ENCODE measurements at places on chromosomes 5 and 9.

DNA sequence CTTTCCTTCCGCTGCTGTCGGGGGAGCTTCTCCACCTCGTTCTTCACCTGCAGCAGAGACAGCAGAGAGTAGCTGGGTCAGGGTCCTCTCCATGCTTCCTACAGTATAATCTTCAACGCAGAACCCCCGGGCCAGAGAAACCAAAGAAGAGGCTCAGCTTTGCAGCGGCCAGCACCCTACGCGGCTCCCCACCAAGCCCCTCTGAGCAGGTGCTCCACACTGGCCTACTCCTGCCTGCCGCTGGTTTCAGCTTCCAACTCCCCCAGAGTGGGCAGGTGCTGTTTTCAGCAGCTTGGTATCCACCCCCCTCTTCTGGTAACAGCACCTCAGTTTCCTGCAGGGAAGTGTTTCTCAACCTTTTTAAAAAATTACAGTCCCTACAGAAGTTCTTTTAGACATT lies 58.3 kb upstream of the FBXW11 start:
- no peak for DNase-seq

DNA sequence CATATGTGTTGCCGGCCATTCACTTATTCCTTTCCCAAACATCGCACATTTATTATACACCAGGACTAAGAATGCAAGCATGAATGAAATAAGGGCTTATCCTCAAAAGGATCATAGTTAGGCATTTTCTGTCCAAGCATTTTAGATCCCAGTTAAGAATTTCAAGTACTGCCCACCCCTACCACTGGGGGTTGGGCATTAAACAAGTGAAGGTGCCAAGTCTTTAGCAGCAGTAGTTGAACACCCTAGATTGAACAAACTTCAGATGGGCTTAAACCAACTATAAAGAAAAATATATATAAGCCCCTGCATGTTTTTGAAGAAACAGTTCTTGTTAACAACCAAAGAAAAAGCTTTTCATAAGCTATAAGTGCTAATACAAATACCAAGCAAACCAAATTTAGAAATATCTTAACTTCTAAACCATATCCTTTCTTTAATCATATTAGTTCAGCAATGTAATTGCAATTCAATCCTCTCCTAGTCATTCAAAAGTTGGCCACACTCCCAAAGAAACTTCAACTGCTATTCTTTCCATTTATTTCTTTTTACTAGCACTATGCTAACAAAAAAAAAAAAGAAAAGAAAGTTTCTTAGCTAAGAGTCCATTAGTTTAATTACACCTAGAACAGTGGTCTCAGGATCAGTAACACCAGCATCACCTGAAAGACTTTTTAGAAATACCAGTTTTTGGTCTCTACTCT lies 149.8 kb downstream of the MLLT3 start:
- DNase-seq, result no peak

- DNase-seq, result no peak
Observed at GRCh38 chr9:86921151-86921923, 26.0 kb downstream of the GAS1 start.

- peak; percentile 80 for DNase-seq
Observed at GRCh38 chr5:10760096-10760920, 726 bp downstream of the DAP start.

GRCh38 chr5:74546796-74547195 lies 93.7 kb downstream of the ENC1 start:
- no peak for DNase-seq

DNA sequence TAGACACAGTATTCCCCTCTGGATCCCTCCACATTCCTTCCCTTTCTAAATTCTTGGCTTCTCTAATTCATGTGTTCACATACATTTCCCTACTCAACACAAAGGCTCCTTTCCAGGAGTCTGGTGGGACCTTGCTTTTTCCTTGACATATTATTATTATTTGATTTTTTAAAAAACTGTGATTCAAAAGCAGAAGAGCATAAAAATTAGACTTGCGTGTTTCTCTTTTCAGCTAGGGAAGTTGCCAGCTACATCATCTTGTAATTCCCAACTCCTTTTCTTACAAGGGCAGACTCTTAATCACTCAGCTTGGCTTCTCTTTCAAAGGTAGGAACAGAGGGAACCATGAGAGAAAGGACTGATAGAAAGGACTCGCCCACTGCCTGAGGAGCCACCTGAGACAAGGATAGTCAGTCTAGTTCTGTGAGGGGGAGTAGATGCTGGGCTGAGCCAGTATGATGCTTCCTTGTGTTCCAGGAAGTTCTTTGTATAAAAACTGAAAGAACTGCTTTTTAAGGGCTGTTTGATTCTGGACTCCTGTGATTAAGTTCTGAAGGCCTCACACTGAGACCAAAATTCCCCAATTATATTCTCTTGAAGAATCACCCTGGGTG lies 51.0 kb upstream of the DPYSL3 start:
- DNase-seq, result no peak

DNA sequence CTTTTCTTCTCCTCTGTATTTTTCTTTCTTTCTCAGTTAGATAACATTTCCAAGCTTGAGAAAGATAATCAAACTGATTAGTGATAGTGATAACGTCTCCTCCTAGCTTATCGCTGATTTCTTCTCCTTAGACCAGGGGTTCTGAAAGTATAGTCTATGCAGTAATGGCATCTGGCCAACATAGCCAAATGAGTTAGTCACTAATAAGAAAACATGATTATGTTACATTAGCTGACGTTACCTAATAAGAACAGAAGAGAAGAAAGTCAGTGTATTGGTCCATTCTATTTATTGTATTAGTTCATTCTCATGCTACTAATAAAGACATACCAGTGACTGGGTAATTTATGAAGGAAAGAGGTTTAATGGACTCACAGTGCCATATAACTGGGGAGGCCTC lies 111.2 kb downstream of the STRBP start:
- DNase-seq, result no peak

GRCh38 chr5:159392871-159393270 lies 62.6 kb upstream of the IL12B start:
- DNase-seq, result no peak

DNA sequence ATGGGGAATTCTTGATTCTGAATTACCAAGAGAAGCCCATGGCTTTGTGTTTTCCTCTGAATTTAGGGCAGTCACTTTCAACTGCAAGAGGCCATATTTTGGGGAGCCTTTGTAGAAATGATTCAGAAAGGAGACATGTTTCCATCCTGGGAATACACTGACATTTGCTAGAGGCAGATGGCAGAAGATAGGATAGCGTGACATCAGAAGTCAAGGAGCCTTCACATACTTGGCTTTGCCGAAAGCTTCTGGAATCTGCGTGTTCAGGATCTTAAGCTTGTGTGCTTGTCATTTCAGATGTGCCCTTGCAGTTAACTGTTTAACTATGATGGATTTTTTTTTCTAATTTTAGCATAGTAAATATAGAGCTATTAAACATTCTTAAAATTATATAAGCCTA lies 296.2 kb downstream of the ARHGEF28 start:
- no peak for DNase-seq

DNA sequence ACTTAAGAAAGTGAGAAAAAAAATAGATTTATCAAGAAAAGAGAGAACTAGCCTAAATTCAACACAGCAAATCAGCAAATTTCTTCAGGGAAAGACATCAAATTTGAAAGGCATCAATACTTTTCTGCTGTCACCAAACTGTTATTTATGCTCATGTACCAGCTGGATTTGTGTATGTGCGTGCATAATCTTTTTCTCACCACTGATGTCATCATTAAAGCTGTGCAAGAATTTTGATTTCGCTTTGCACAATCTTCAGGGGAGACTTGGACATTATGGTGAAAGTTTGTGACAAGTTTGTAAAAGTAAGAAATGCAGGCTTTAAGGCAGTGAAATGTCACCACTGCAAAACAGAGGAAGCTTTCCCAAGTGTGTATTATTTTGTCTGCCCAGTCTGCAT lies 215.4 kb downstream of the SLF1 start:
- no peak for DNase-seq

DNA sequence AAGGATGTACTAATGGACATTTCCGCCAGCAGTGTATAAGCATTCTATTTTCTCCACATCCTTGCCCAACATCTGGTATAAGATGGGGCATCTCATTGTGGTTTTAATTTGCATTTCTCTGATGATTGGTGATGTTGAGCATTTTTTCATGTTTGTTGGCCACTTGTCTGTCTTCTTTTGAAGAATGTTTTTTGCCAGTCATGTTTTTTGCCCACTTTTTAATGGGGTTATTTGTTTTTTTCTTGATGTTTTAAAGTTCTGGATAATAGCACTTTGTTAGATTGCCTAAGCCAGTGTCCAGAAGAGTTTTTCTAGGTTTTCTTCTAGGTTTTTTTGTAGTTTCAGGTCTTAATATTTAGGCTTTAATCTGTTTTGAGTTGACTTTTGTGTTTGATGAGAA lies 31.7 kb downstream of the RAD23B start:
- no peak for DNase-seq

DNA sequence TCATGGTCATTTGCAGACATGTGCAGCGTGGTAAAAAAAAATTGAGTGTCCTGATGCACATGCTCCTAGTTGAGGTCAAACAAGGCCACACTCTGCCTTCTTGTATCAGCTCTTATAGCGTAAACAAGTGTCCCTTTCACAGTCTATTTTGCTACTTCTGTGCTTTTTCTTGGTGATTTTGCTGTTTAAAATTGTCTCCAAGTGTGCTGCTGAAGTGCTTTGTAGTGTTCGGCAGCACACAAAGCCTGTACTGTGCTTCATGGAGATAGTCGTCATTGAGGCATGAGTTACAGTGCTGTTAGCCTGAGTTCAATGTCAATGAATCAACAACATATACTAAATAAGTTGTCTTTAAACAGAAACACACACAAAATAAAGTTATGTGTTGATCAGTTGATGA lies 690.4 kb upstream of the MEF2C start:
- DNase-seq, result no peak

GRCh38 chr5:94872526-94872925 lies 254.1 kb downstream of the SLF1 start:
- no peak for DNase-seq

DNA sequence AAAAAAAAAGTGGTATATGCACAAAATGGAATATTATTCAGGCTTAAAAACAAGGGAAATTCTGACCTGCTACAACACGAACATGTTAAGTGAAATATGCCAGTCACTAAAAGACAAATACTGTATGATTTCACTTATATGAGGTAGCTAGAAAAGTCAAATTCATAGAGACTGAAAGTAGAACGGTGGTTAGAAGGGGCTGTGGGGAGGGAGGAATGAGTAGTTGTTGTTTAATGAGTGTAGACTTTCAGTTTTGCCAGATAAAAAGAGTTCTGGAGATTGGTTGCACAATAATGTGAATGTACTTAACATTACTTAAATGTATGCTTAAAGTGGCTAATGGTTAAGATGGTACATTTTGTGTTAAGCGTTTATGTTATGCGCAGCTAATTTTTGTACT lies 79.5 kb upstream of the IL12B start:
- no peak for DNase-seq

- no peak for DNase-seq
Observed at GRCh38 chr5:108858959-108859358, 111.3 kb downstream of the FER start.

DNA sequence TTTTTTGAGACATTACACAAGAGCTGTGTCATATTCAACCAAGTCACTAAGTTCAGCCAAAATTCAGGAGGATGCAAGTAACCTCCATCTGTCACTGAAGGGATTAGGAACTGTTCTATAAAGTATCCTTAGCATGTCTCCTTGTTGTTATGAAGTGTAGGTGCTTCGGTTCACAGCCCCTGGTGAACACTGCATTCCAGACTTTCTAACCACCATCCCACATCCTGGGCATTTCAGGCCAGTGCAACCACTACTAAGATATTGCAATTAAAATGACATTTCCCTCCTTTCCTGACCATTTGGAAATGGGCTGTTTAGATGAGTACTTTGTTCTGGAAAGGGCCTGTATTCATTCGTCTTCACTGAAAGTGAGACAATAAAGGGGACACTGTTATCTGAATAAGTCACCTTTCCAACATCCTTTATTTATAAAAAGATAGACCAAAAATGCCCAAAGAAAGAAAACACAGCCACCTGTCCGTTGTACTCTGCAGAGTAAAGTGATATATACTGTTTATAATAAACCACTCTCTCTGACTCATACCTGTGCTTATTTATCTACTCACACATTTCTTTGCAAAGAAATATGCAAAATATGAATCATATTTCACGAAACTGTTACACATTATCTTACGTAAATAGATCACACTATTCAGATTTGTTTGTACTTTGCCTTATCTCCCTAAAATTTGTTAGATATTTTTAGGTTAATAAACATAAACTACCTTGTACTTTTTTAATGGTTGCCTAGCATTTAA lies 861.9 kb downstream of the CDH18 start:
- DNase-seq, result no peak

- DNase-seq, result no peak
Observed at GRCh38 chr9:97511655-97512427, 10.4 kb downstream of the TMOD1 start.

DNA sequence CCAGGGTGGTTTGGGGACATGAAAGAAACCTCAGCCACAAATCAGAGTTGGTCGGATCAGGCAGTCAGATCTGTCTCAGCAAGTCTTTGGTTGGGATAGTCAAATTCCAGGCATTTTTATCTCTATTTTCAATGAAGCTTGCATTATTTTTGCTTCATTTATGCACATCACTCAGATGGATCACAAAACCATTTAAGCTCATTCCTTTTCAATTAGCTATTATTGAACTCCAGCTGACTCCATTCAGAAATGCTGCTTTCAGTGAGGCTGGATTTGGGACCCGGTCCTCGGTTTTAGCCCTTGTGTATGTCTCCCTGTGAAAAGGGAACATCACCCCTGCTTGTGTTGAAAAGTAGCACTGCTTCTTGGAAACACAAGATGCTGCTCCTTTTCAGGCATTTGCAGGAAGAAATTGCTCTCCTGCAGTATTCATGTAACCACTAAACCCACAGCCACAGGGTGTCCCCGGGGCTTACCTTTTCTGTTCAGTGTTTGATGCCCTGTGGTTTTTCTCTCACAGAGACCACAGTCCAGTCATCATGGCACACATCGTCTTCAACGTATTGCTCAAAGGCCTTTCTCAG lies 232.9 kb downstream of the NFIB start:
- DNase-seq, result no peak

- no peak for DNase-seq
Observed at GRCh38 chr5:159097784-159098602, 1.7 kb downstream of the EBF1 start.

- DNase-seq, result peak; percentile 74
Observed at GRCh38 chr5:982377-983237, 26.0 kb upstream of the NKD2 start.

- no peak for DNase-seq
Observed at GRCh38 chr5:28542987-28543386, 1504.6 kb upstream of the CDH9 start.

DNA sequence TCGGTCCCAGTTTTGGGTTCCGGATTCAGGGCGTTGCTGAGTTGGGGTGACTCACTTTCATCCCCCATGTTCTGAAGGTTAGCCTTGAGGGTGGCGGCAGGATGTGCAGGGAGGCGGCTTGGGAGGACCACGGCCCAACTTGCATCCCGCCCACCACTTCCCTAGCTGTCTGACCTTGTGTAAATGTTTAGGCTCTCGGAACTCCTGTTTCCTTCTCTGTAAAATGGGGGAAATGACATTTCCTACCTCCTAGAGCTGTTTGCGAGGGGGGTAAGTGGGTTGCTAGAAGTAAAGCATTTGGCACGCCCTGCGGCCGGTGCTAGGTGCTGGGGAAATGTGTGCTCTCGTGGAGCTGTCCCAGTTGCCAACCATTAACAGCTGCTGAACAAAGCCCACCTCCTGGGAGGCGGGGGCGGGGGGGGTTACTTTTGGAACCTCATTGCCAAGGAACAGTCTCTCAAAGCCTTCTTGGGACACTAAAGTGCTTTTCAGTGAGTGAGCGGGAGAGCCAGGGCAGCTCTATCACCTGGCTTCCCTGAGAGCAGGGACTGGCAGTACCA lies 27.5 kb downstream of the PTGES2 start:
- DNase-seq, result no peak

GRCh38 chr9:121283080-121283398 lies 15.1 kb downstream of the GSN start:
- DNase-seq, result no peak
